ENCODE measurements at places on chromosomes 7 and 10.

- no peak for DNase-seq
Observed at GRCh38 chr10:63252095-63252762, 119.1 kb downstream of the NRBF2 start.

DNA sequence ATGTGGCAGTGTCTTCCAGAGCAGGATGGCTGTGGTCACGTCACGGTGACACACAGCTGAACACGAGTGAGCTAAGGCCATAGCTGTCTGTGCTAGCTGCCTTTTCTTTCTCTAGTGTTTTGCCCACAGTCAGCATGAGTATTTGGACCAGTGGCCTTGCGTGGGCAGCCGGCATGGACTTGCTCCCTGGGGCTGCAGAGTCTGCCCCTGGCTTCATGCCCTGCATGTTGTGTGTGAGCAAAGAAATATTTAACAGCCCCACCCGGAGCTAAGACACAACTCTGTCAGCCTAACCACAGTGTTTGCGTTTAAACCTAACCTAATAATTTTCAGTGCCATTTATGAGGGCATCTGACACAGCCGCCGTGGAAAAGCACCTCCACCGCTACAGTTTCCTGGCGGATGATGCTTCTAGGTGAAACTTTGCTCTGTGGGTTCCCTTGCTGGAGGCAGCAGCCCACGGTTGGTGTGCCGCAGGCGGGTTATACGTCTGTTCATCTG lies 14.6 kb downstream of the CHST12 start:
- DNase-seq = peak; percentile 74

DNA sequence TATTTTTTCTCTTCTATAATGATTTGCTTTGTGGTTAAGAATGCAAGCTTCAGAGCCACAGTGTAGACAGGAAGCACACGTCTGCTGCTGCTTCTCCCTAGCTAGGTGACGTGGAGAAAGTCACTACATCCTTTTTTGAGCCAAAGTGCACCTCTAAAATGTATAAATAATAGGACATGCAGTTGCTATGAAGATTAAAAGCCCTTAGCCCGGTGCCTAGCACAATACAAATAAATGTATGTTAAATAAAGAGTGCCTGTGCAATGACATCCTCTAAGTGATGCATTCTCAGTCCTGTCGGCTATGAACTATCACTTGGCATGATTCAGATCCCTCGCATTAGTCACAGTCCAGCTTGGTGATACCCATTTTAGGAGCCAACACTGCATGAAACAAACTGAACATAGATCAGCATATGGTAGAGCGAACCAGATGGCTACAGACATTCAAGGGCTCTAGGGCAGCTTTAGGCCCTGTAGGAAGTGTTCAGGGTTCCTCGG lies 4.8 kb upstream of the TRDMT1 start:
- DNase-seq = peak; percentile 30

DNA sequence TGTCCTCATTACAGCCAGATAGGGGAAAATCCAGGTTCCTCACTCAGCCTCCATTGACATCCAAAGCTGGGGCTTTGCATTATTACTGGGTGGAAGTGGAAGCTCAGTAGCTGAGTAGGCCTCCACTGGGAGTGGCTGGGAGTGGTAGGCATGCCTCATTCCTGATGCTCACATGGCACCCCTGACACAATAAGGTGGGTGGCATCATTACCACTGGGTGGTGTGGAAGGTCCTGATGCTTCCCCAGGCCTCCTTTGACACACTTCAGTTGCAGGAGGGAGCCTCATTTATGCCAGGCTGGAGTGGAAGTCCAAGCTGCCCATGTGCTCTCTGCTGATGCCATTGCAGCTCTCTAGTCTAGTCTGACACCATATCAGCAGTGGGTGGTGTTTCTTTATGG lies 48.2 kb upstream of the GPR141 start:
- DNase-seq = no peak

GRCh38 chr10:33722067-33722466 lies 387.6 kb upstream of the NRP1 start:
- no peak for DNase-seq

DNA sequence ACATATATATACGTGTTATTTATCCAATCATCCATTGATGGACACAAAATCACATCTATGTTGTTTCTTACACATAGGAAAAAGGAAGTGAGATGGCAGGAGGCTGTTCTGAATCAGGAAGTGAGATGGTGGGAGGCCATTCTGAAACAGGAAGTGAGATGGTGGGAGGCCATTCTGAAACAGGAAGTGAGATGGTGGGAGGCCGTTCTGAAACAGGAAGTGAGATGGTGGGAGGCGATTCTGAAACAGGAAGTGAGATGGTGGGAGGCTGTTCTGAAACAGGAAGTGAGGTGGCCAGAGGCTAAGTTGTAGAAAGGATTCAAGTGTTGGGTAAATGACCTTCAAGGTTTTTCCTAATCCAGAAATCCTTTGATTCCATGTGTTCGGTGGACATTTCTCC lies 921.5 kb downstream of the TYW1 start:
- DNase-seq = no peak
